ENCODE measurements at places on chromosomes 2 and 18.

DNA sequence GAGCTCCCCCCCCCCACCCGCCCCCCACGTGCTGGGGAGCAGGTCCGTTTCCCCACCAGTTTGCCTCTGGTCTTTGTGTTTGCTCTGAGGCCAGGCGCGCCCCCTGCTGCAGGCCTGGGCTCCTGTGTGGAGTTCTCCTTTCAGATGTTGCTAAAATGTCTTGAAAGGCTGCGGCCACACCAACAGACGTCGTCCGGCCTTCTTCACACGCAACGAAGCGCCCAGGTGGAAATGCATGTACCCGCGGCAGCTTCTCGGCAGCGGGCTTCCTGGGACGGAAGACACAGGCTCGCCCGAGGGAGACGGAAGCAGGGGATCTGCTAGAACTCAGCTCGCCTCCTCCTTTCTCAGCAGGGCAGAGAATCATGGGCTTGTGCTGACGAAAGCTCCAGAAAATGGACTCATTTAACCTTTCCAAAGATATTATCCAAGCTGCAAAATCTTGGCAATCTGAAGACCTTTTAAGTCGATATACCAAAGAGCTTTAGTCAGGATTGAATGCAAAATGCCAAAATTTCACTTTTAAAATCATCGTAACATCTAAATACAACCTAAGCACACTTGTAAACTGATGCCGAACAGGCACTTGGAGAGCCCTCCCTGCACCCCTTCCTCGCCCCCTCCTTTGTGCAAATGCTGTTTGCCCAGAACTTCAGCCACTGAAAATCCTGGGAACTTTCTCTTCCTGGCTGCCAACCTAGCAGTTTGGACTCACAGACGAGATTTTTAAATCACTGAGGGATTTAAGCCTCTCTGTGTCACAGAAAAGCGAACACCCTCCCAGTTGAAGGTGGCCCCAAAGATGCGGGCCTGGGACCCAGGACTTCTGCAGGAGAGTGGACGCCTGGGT is 125.5 kb upstream of the ZNF516 start:
- DNase-seq: no peak

- no peak for DNase-seq
These were observed 61.4 kb downstream of the LHCGR start for GRCh38 chr2:48694149-48694548.

DNA sequence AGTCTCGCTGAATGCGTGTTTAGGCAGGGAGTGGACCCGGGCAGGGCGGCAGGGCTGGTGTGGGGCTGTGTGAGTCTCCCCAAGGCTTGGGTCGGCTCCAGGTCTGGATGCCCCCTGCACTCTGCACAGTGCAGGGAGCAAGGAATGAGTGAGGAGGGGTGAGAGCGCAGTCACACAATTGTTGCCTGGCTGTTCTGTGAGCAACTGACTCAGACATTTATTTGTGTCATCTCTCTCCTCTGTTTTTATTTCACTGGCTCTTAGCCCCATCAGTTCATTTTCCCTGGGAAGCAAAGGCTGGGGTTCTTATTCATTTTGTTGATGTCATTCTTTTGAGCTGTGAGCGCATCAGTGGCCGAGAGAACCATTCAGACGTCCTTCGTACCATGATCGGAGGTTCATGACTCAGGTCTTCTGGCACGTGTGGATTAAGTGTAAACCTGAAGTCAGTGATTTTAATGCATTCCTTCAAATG is 61.1 kb downstream of the GATA6 start:
- DNase-seq: no peak

- DNase-seq: no peak
These were observed 695.9 kb upstream of the LRRTM4 start for GRCh38 chr2:78218066-78218465.

GRCh38 chr2:12232876-12233275 is 483.9 kb upstream of the TRIB2 start:
- no peak for DNase-seq

- no peak for DNase-seq
These were observed 401.0 kb upstream of the ZEB2 start for GRCh38 chr2:144920755-144921530.

DNA sequence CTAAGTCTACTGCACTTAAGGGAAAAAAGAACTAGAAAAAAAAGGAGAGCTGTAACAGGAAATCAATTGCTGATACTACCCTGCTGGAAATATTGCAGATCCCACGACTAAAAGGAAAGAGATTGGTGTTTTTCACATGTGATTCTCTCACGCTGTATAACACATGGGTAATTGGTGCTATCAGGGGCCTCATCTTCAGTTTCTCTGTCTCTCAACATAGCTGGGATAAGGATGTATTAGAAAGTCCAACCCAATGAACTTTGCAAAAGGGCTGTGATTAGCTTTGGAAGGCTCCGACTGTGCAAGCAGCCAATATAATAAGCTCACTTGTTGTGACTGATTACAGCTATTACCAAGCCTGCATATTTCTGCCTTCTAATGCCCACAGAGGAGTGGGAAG is 133.4 kb downstream of the NRP2 start:
- no peak for DNase-seq

- no peak for DNase-seq
These were observed 39.6 kb downstream of the MBD2 start for GRCh38 chr18:54184836-54185235.

DNA sequence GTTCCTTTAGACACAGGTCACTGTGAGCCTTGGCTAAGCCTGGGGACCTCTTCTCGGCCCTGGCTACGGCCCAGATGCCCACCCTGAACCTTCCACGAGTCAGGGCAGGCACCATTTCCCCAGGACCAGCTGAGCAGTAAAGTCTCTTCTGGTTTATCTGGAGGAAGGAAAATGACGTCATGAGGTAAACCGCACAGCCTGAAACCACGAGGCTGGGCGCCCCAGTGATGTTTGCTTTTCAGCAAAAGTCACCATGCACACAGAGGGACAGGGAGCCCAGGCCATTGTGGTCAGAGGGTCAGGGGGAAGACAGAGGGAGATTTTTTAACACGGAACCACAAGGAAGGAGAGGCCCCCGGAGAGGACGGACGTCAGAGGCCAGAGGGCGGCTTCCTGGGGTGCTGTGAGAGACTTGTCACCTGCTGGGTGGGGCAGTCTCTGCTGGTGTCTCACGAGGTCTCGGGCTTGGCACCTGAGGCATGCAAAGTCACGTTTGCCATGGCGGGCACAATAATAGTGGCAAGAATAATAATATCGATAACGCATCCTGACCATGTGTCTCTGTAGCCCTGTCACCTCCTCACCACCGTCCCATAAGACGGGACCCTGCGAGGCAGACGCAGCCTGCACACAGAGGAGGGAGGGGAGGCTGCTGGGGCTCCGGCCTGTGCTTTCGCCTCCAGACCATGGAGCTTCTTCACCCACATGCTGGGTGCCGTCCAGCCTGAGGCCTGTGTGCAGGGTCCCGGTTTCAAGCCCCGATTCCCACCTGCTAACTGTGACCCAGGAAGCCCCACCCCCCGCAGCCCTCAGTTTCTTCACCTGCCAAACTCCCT is 33.2 kb upstream of the FOSL2 start:
- no peak for DNase-seq

GRCh38 chr2:10877651-10878111 is 34.1 kb upstream of the KCNF1 start:
- DNase-seq: no peak

- DNase-seq: no peak
These were observed 17.7 kb downstream of the BOK start for GRCh38 chr2:241576293-241576654.

DNA sequence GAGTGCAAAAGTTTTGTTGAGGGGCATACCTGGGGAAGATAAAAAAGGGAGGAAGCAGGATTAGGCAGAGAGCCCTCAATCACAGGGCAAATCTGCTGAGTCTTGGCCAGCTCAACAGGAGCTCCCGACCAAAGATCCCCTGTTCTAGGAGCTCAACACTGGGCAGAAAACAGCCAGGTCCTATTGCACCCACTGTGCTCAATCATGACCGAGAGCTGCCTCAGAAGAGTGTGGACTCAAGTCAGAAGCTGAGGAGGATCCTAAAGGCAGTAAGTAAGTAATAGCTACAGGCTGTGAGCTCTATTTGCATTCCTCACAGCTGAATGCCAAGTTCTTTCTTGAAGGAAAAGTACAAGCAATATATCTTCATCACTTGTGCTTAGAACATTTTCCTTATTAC is 334.4 kb upstream of the NRP2 start:
- no peak for DNase-seq

DNA sequence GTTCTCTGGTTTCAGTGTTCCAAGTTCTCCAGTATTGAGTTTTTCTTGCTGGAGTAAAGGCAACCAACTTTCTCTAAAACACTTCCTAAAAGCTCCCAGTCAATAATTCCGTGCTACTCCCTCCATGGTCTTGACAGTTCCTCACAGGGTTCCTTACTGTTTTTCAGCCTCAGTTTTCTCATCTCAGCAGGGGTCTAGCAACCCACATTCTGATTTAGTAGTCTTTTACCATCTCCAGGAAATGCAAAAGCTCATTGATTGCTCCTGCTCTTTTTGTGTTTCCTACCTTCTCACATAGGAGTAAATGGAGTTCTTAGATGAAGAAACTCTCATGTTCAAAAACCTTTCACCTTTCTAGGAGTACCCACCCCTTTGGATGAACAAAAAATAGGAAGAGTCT is 978.8 kb upstream of the POU3F3 start:
- DNase-seq: no peak

- DNase-seq: no peak
These were observed 352.8 kb downstream of the RNF144A start for GRCh38 chr2:7270011-7270431.

- DNase-seq: no peak
These were observed 85.0 kb downstream of the MYCN start for GRCh38 chr2:16025211-16025875.

GRCh38 chr18:27860701-27861107 is 316.2 kb downstream of the CDH2 start:
- DNase-seq: peak; percentile 29

GRCh38 chr18:4510711-4511110 is 55.6 kb upstream of the DLGAP1 start:
- DNase-seq: no peak

DNA sequence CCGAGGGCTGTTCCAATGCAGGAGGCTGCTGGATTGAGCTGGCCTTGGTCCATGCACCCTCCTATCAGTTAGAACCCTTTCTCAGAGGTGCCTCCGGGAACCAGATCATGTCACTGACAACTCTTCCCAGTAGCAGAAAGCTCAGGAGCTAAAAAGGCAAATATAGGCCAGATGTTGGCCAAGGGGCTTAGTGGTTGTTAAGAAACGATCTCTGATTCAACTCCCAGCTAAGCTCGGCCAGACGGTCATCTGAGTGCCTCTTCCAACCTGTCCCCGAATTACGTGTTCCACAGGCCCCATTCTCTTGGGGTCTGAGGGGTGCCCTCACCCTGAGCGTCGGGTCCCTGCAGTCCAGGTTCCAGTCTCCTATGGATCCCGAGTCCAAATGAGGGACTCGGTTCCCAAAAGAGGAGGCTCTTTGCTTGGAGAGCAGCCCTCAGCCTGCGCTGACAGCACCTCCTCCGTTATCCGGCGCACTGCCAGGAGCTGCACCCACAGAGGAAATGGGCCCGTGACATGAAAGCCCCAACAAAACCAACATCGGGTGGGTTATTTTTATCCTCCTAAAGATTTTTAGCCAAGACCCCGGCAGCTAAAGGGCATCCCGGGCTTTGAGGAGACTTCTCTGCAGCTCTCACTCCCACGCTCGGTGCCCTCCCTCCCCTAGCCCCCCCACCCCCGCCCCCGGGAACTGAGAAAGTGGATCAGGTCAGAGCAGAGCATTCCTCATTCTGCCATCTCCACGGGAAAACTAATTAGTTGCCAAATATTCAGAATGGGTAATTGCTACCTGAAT is 106.6 kb upstream of the ID2 start:
- DNase-seq: no peak

DNA sequence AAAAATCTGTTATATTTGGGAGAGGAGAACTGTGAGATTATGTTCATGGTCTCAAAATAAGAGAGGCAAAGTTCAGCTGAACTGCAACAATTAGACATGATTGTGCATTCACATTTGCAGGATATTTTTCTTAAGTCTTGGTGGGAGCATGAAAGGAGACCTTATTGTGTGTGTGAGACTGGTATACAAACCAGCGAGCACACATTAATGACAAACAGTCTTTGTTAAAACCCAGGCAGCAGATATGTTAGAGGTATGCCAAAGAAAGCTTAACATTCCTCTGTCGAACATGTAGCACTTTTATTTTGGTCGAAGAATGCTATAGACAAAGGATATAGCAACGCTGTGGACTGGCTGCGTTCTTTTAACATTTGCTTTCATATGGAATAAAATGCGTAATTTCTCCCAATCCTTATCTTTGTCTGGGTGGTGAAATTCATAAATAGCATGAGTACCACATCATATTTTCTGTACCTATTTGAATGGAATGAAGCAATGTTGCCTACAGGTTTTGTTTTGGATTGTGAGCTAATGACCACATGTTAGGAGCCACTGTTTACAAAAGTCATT is 88.4 kb downstream of the ICOS start:
- no peak for DNase-seq

DNA sequence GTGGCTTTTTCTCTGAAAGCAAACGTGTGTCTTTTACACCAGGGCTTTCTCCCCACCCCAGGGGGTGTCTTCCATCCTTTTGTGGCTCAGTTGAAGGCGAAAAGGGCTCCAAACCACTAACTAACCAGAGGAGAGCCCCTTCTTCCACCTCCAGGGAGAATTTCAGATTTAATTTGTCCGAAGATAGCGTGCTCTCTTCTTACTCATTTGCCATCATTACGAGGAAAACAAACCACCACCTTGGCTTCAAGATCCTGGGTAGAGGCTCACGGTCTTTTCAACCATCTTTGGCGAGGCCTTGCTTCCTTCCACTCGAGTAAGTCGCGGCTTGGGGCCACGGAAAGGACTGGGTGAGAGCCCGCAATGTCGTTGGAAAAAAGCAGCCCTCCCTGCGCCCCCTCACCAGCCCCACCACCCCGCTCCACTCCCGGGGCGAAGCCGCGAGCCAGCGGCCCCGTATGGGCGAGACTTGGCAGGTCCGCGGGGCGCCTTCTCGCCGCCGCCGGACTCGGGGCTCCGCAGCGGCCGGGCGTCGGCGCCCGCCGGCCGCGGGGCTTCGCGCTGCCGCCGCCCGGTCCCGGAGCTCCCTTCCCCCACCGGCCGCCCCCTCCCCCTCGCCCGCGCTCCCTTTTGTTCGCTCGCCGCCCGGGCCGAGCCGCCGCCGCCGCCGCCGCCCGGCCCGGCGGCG is 1.7 kb upstream of the ZNF532 start:
- DNase-seq: peak; percentile 62

DNA sequence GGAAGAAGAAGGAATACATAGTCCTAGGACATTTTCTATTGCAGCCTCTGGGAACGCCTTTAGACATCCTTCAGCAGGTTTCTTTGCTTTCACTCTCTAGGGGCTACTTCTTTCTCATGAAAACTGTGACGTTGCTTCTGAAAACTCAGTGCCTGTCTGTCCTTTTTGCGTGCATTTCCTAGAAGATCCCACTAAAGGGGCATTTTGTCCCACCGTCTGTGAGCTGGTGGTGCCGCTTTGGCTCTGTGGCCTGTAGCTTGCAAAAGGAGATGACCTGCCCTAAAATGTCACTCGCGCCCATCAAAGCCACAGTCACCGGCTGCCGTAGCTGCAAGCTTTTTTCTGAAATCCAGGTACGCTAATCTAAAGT is 579 bp downstream of the STAT4 start:
- no peak for DNase-seq

- peak; percentile 74 for DNase-seq
These were observed 1.4 kb upstream of the SETBP1 start for GRCh38 chr18:44679056-44679913.
